H9 (cell line): ENCODE measurements at places on chromosomes 12 and 14. TPM values are rescaled to one million over a fixed set of nuclear protein-coding genes. Genes with fewer than 3 reads are reported as not detected.

GRCh38 chr12:93916402-93916801 is 232.0 kb upstream of the PLXNC1 start:
- H3K4me1 ChIP-seq = no peaks in the 10 kb centered on the region
- no peak overlapping the region for H3K27ac ChIP-seq
- H3K4me3 ChIP-seq = no peak overlapping the region
- no peak for DNase-seq
- no peaks in the 10 kb centered on the region for H3K36me3 ChIP-seq

DNA sequence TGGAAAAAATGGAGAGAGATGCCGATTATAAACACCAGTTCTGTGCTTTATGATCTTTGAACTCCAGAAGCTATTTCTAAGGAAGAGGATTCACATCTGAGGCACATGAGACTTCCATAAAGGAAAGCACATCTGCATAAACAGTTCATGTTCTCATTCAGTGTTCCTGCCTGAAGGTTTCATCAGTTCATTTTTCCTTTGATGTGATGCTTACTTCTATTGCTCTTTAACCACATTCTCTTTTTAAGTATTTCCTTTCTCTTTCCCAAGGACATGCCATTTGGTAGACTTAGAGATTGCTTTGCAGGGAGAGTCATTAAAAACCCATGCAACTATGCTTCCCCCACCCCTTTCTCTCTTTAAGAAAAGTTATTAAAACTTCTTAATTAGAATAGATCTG is 387.0 kb upstream of the FLRT2 start:
- no peaks in the 10 kb centered on the region for H3K27me3 ChIP-seq
- H3K27ac ChIP-seq = no peak overlapping the region
- no peak for DNase-seq
- H3K4me3 ChIP-seq = no peak overlapping the region
- no peaks in the 10 kb centered on the region for H3K4me1 ChIP-seq

DNA sequence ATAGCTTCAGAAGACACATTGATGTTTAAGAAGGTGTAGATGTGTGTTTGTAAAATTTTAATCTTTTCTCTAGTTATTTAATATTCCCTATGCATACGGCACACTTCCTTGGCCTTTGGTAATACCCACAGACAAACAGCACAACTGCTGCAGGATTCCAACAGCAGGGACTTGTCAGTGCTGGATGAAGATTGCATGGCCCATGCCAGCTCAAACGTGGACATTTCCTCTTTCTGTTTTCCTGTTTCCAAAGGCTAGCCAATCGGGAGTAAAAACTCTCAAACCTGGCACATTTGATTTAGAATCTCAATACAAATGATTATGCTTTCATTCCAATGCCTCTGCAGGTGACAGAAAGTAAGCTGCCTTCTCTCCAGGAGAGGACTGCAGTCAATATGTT is 22.5 kb upstream of the PDE3A start:
- no peak overlapping the region for H3K4me3 ChIP-seq
- no peak for DNase-seq
- no peaks in the 10 kb centered on the region for H3K36me3 ChIP-seq
- no peaks in the 10 kb centered on the region for H3K4me1 ChIP-seq

The GRIP1 gene
- total RNA-seq = 16.5 and 19.5 TPM in 2 replicates

The SMCO3 gene
- total RNA-seq = not detected in 2 replicates
